Activated naive CD4-positive, alpha-beta T cell treated with Interleukin-2 at 50 U/mL for 16 hours (primary cell): ENCODE measurements at places on chromosomes 3 and 15.

GRCh38 chr3:76324101-76324500 is 538.8 kb upstream of the ZNF717 start:
- DNase-seq: no peak

DNA sequence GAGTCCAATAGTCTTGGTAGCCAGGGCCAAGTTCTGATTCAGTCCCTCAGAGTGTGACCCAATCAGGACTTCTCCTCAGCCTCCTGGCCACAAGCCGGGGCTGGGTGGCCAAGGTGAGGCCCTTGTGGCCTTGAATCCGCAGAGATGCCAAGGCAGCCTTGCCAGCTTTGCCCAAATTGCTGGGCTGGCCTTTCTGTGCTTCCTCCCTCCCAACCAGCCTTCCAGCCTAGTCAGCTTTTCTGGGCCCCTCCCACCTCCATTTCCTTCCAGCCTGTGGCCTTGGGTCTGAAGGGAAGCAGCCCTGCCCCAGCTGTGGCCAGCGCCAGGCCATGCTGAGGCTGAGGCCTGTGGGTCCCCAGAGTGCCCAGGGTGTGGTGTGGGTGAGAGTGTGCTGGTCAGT is 34.3 kb upstream of the ANKDD1A start:
- no peak for DNase-seq

DNA sequence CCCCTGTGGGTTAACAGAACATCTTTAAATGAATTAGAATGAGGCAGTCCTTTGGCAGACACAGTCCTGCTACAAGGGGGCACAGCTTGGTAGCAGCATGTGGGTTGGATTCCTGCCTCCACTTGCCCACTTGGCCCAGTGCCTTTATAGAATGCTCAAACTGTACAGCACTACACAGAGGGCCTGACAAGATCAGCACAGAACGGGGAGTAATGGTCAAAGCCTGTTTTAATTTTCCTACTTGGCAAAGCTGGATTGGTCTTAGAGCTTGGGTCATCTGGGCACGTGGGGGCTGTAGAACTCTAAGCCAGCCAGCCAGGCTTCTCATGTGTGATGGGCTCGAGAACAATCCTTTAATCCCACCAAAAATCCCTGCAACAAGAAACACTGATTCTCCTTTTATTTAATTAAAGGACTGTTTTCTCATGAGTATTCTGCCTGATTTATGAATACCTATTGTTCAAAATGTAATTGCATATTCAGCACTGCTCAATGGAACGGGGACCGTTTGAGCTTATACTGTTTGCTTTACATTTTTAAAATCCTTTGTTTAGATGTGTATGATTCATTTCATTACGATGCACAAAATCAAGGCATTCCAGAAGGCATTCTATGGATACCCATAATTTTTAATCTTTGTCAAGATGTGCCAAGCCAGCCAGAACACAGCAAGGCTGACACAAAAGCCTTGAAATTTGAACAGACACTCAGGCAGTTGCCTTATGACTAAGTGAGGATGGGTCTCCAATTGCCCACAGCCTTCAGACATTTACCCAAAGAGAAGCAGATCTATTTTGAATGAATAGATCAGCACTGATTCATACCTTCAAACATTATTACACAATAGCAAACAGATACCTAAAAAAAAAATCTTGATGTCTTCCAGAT is 249.3 kb upstream of the TGFBR2 start:
- DNase-seq: no peak

DNA sequence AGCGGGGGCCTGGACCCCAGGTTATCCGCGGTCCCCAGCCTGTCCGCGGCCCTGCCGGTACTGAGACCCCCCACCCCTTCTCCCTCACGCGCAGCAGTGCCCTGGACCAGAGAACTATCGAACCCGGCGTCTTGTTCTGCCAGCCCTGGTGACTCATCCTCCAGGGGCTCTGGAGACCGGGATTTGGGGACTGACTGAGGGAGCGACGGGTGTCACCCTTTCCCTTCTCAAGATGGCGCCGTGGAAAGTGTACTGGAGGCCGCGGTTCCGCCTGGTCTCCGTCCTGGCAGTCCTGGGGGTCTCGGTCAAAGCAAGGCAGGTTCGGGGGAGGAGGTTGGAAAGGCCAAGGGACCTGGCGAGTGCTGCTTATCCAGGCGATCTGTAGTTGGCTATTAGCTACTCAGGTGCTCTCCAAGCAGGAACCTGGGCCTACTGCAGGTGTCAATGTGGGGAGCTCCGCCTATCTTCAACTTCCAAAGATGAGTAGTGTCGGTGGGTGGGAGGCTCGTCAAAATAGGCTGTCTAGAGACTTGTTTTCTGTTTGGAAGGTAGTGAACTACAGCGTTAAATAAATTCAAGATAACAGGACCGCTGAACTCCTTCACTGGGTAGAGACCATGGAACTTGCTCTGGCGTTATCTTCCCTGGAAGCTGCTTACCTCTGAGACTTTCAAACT is 790 bp downstream of the RAB5A start:
- DNase-seq: peak; percentile 60

GRCh38 chr15:38398134-38398533 is 55.8 kb upstream of the FAM98B start:
- no peak for DNase-seq

GRCh38 chr3:141250342-141250741 is 18.7 kb downstream of the PXYLP1 start:
- no peak for DNase-seq

DNA sequence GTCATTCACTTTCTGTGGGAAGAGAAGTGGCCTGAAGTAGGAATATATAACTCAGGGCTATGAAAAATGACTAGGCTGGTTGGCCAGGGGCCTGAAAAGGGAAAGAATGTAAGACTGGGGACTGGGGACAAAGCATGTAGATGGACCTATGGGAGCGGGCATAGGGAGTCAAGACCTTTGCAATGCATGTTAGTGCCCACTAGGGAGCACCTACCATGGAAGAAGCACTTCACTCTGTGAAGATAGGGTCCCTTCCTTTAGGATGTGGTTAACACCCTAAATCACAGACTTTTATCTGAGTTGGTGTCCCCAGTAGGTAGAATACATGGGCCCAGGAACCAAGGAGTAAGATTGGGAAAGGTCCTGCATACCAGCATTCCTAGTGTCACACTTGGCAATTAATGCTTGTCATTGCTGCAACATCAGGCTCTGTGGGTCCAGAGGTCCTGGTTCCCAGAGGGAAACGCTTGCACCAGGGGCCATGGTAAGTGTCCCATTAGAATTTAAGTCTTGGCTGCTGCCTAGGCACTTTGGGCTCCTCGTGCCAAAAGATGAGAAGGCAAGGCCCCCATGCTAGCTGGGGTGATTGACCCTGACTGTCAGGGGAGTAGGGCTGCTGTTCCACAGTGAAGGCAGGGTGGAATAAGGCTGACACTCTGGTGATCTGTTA is 79.6 kb downstream of the CRYGS start:
- no peak for DNase-seq

DNA sequence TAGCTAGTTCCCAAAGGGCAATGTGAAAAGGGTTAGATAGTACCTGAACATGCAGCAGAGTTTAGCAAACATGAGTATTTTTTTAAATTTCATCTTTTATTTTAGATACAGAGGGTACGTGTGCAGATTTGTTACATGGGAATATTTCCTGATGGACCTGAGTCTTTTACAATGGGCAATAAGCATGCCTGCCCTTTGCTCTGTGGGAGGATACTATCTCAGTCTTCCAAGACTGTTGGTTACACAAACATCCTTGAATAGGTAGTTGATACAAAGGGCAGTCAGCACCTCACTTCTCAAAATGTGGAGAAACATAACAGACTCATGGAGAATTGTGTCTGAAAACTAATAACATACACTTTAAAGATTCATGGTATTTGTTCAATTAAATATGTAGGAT is 103.3 kb downstream of the GOLIM4 start:
- no peak for DNase-seq

DNA sequence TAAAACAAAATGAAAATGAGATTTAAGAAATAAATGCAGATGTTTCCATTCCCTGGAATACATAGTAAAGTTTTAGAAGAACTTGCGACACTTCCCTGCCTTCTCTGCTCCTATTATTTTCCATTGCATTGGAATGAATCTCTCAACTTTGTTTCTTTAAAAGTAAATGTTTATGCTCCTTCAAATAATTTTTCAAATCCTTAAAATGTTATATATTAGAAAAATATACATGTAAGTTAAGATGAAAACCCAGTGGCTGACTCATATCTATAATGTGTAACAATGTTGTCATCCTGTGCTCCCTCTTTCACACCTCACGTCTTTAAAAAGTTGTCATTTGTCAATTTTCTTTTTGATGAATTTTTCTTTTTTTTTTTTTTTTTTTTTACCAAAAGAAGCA is 3.6 kb downstream of the RBMS3 start:
- DNase-seq: no peak

DNA sequence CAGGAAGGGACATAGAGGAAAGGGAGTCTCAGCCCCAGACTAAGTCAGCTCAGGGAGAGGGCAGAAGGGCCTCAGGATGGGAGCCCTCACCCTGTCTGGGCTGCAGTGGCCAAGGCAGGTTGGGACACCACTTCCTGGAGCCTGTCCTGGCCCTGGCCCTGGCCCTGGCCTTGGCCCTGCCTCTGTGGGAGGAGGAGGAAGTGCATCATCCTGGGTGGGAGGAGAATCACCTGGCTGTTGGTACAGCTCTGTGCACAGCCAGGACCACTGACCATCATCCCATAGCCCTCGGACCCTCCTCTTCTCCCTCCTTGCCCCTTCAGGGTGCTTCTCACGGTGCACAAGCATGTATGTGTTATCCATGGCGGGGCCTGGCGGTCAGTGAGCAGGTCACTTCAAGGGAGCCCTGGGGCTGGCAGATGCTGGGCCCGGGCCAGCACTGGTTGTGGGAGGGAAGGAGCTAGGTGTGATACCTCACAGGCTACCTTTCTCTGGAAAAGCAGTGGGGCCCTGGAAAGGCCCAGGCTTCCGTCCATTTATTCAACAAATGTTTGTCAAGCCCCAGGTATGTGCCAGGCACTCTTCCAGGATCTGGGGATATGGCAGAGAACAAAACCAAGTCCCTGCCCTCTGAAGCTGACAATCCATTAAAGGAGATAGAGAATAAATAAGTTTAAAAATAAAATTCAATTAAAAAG is 8.2 kb upstream of the APEH start:
- DNase-seq: no peak

DNA sequence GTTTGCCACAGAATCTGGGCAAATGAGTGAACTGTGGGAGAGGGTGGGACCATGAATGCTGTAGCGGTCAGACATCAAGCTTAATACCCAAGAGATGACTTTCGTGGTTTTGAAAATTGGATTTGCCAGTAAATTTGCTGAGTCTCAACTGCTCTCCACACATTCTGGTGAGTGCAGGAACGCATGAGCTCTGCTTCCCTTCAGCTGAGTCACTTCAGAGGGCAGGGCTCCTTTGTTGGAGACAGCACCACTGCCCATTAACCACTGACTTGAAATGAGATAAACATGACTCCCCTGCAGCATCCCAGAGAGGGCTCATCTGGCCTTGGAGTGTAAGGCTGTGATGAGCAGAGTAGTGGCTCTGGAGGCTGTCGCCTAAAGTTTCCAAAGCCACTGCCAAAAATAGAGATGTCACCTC is 22.6 kb downstream of the RARRES1 start:
- no peak for DNase-seq

DNA sequence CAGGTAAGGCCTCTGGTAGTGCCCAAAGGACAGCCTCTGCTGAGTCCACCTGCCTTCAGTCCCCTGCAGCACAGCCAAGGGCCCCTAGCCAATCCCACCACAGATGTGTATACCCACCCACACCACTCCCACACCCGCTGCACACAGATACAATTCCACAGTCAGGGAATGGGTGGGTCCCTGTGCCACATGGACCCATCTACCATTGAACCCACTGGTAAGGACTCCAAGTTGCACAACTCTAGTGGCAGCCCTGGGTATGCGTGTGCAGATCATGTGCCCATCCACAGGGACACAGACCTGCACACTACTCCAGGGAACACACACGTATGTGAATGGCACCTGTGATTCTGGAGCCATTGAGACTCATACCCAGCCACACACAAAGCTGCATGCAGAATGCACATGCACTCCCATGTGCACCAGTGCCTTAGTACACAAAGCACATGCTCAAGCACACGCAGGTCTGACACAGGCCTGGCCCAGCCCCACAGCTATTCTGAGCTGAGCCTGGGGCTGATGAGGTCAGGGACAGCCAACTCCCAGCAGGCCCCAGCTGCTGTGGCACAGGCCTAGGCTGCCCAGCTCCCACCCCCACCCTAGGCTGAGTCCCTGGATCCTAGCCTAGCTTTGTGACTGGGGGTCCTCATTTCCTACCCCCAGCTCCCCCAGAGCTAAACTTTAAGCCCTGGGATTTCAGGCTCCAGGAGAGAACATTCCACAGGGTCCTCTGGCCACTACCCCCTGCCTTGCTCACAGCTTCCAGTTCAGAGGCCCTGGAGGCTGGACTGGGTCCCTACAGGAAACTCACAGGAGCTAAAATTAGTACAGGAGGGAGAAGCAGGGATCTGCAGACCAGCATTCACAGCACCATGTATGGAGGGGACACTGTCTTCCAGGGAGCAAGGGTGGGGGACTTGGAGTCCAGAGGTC is 2.7 kb upstream of the ALS2CL start:
- no peak for DNase-seq

GRCh38 chr3:14634763-14635400 is 16.7 kb upstream of the CCDC174 start:
- DNase-seq: no peak

DNA sequence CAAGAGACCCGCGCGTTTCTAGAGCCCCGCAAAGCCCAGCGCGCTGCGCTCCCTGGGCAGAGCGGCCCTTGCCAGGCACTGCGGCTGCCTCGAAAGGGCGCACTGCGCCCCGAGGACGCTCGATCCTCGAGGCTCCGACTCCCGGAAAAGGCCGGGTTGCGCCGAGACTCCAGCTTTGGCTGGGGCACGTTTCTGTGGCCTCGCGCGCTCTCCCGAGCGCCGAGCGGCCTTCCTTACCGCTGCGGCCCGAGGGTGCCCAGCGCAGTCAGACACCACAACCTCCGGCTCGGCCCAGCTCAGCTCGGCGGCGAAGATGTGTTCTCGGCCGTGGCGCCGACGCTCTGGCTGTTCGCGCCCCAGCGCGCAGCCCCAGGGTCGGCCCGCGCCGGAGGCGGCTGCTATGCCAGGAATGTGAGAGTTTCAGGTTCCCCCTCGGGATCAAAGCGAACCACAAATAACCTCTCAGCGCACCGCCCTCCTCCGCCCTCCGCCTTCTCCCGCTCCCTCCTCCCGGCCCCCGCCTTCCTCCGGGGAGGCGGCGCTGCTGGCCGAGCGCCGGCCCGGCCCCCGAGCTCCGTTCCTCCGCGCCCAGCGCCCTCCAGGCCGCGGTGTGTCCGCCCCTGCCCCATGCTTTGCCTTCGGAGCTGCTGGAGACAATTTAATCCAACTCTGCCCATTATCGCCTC is at the start of gene AMOTL2:
Gene AMOTL2, minus strand, starts transcription at position 343 of the 686 bp plus-strand sequence. CDS start 3,014 bp downstream, outside the sequence.
- DNase-seq: no peak

- DNase-seq: no peak
These were observed 8.7 kb upstream of the FLNB start for GRCh38 chr3:57999417-58000115.
